ENCODE measurements at places on chromosomes 6 and 20.

DNA sequence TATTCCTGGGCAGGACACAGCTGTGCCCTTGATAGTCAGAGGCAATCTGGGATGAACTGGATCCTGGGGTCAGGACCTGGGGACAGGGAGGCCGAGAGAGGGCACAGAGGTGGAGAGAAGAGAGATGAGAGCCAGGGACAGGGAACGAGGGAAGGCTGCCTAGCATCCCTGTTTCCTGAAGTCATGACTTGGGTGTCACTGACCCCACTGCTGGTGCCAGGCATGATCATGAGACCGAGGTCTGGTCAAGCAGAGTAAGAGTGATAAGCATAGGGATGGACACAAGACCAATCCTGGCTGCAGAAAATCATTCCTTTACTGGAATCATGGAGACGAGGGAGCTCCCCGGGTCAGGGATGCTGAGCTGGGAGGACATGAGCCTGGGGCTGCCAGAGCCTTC lies 36.1 kb downstream of the FAM110A start:
- DNase-seq, result no peak

GRCh38 chr20:42276718-42277602 lies 658.8 kb upstream of the CHD6 start:
- no peak for DNase-seq

DNA sequence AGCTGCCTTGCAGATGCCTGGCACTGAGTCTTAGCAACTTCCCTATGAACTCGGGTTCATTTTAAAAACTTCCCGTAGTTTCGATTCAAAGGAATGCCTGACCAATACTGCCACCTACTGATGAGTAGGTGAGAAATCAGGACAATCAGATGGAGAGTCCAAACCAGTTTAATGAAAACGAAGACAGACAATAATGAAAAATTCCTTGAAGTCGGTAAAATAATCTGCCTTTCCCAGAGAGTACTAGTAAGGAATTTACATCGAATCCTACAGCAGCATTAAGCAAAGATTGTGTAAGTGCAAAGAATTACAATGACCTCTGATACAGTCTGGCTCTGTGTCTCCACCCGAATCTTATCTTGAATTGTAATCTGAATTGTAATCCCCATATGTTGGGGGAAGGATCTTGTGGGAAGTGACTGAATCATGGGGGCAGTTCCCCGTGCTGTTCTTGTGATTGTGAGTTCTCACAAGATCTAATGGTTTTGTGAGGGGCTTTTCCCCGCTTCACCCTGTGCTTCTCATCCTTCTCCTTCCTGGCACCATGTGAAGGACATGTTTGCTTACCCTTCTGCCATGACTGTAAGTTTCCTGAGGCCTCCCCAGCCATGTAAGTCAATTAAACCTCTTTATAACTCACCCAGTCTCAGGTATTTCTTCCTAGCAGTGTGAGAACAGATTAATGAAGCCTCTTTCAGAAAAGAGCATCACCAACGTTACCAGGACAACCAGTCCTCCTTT lies 134.4 kb downstream of the ARHGAP18 start:
- DNase-seq, result no peak

DNA sequence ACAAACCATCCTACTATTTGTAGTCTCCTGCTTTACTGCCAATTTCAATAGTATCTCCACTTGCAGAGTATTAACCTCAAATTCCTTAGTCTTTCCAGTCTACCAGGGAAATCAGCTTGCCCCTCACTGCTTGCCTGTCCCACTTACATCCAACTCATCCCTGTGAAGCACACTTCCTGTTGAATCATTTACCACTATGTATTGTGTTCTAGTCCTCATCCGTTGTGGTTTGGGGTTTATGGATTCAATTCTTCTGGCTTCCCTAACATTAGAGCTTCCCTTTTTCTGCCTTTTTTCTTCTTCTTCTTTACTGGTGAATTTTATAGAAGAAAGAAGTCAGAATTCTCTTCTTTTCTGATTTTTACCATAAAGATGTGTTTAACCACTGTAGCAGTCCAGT lies 5.1 kb upstream of the TXLNB start:
- DNase-seq, result no peak

DNA sequence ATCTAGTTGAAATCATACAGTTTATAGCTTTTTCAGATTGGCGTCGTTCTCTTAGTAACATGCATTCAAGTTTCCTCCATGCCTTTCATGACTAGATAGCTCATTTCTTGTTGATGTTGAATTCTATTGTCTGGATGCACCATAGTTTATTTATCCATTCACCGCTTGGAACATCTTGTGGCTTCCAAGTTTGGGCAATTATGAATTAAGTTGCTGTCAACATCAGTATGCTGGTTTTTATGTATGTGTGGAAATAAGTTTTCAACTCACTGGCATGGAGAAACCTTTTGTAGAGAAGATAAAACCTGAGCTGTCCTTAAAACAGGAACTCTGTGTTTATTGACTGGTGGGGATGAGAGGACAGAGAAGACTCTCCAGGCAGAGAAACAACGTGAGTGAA lies 248.0 kb downstream of the CDC5L start:
- DNase-seq, result no peak

GRCh38 chr6:140252099-140252498 lies 877.7 kb upstream of the CITED2 start:
- no peak for DNase-seq

- DNase-seq, result no peak
Observed at GRCh38 chr6:155493694-155494143, 38.1 kb upstream of the NOX3 start.

DNA sequence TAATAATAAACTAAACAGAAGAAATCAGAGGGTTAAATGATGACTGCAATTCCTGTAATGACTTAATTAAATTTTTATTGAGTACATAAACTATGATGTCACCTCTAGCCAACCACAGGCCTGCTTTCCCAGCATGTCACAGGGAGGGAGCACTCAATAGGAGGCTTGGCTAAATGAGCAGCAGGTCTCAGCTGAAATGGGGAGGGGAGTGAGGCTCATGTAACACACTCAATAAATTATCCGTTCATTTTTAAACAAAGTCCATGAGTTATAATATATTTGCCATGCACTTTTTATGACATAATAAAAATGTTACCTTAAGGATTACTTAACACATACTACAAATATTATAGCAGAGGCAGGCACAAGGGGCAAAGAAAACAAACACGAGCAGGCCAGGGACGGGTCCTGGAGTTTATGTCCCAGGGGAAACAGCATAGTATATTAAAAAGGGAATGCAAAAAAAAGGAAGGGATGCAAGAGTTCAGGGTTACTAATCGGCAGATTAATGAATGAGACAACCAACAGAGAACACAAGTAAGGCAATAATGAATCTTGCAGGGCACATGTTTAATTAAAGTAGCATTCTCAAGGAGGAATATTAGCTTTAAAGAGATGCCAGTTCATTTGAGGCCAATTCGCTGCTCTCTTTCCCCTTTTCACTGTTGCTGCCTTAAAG lies 27.1 kb upstream of the FAM83C start:
- DNase-seq, result no peak

GRCh38 chr6:83183082-83183828 lies 9.8 kb downstream of the PGM3 start:
- no peak for DNase-seq

- no peak for DNase-seq
Observed at GRCh38 chr20:19723051-19723450, 35.0 kb upstream of the RIN2 start.

- no peak for DNase-seq
Observed at GRCh38 chr6:109949281-109950065, 28.6 kb upstream of the GPR6 start.

GRCh38 chr6:10411971-10412460 lies 2.9 kb downstream of the TFAP2A start:
- DNase-seq, result no peak

DNA sequence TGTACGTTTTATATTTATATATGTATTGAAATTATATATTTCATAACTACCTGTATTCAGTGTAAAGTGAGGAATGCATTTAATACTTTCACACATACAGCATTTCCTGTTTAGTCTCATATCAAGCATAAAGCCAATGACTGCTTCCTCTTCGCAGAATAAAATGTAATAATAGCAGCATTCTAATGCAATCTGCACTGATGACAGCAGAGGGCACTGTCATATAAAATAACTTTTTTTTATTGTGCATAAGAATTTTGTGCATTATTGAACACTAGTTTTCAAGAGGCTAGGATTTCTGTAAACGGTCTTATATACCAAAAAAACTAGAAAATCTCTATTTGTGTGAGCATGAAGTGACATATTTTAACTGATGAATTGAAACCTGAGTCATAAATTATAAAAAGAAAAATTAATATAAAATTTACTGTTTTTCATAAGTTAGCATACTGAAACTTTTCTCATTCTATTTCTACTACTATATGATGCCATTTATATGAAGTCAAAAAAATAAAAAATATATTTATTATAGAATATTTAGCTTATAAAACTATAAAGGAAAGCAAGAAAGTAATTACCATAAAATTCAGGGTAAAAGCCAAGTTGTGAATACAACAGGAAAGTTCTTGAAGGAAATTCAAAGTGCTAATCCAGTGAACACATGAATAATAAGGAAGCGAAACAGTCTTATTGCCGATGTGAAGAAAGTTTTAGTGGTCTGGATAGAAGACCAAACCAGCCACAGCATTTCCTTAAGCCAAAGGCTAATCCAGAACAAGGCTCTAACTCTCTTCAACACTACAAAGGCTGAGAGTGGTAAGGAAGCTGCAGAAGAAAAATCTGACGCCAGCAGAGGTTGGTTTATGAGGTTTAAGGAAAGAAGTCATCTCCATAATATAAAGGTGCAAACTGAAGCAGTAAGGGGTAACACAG lies 36.3 kb downstream of the RNF146 start:
- DNase-seq, result no peak

- DNase-seq, result no peak
Observed at GRCh38 chr6:158344534-158344933, 32.3 kb downstream of the TULP4 start.

DNA sequence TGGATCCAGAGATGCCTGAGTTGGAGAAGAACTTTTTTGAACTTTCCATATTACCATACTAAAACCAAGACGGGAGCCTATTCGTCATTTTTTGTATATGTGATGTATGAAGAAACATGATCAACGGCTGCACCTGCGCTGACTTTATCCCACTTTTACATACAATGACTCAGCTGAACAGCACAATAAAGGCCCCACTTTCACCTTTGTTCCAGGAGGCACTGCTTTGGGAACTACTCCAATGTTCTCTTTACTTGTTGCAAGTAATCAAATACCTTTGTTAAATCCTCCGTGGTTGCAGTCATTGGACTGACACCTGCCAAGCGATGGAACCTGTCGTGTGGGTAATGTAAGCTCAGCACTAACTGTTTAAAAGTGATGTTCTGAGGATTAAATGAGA lies 17.3 kb upstream of the BTN3A2 start:
- DNase-seq, result no peak

DNA sequence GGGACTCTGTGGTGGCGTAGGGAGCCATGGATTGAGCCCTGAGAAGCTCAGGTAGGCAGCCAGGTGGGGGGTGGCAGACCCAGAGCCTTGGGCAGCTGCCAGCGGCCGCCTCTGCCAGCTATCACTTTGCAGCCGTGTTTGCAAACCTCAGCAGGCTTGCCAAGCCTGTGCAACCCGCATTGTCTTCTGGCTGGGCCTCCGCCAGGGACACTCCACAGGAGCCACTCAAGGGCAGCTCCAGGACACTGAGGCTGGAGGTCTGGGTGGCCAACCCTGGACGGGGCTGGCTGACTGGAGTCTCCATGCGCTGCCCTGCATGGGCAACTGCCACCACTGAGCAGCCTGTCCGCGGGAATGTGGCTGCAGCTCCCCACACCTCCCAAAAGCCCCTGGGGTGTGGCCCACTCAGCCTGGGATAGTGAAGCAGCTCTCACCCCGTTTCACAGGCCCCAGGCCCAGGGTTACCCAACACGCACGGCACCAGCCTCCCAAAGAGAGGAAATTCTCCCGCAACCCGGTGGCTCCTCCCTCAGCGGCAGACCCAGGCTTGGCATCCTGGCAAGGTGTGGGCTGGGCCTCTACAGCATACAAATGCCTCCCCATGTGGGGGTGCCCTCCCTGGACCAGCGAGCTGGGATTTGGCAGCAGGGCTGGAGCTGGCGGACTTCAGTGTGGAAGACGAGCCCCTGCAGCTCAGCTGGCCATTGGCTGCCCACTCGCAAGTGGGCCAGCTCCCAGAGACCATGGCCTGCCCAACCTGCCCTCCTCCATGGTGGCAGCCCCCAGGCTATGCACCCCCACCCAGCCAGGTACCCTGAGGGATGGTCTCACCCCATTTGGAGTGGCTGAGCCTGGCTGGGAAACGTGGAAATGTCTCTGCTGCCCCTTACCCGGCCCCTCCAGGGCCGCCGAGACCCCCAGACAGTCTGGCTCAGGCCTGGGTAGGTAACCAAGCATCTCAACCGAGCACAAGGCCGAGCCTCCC lies 2.9 kb downstream of the CHRNA4 start:
- DNase-seq, result no peak

- DNase-seq, result no peak
Observed at GRCh38 chr6:56741472-56741871, 98.8 kb upstream of the DST start.

- no peak for DNase-seq
Observed at GRCh38 chr6:6915813-6916547, 191.8 kb upstream of the RREB1 start.

DNA sequence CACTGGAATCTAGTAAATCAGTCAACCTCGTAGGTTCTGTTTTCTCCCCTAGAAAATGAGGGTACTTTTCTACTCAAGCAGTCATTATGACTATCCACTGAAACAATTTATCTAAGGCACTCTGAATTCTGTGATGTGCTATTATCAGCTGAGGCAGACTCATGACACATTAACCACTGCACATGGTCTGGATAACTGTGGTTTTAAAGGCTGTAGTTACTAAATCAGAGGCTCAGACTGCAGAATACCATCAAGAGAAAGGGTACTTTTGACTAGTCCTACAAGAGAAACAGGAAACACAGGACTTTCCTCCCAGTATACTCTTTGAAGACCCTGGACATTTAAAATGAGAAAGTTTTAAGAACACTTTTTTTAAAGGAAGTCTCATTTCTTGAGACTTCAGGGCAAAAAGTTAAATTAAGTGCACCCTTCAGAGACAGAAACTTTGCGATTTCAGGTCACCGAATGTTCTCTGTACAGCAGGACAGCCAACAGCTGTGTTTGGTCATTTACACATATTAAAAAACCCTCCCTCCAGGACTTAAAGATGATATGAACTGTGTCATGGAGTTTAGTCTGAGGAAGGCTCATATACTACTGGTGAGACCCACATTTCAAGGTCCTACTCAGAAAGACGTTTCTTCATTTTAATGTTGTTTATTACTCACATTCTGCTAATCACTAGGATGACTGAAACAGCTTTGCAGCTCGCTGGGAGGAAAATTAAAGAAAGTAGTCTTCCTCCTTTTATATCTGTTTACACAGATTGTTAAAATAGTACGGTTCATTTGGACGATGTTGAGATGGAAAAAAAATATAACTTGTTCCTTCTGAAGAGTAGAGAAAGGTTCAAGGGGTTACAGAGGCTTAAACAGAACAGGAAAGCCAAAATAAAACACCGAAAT lies 19.9 kb downstream of the ATXN1 start:
- no peak for DNase-seq
